Muscle of arm (tissue), 14 donors: ENCODE measurements at places on chromosomes 2 and 18.

GRCh38 chr2:164882276-164882675, 40.7 kb upstream of the COBLL1 start:
- no peak for DNase-seq

DNA sequence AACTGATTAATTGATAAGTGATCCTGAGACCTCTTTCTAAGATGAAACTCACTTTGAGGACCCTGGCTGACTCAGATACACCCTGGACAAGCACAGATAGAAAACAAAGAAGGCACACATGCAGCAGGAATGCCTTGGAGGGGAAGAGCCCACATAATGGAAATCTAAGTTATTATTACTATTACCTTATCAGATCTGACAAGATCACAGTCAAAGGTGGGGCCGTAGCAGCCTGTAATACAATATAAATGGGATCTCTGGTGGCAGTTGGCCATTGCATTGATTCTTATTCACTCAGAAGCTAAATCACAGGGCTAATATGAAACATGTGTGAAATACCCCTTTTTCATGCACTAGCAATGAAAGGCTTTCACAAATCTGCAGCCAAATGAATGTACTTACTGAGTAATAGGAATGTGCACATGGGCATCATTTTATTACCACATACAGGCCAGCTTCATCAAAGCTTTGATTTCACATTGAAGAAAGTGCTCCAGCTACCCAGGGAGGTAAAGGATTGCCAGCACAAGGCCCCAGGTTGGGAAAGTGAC, 84.0 kb downstream of the ZBTB7C start:
- DNase-seq, result no peak

GRCh38 chr2:177881921-177882320, 190.7 kb downstream of the PDE11A start:
- DNase-seq, result no peak

- no peak for DNase-seq
These were observed 104.8 kb upstream of the TFPI start for GRCh38 chr2:187658952-187659525.

- DNase-seq, result no peak
These were observed 283.1 kb upstream of the TRIB2 start for GRCh38 chr2:12433626-12433990.

DNA sequence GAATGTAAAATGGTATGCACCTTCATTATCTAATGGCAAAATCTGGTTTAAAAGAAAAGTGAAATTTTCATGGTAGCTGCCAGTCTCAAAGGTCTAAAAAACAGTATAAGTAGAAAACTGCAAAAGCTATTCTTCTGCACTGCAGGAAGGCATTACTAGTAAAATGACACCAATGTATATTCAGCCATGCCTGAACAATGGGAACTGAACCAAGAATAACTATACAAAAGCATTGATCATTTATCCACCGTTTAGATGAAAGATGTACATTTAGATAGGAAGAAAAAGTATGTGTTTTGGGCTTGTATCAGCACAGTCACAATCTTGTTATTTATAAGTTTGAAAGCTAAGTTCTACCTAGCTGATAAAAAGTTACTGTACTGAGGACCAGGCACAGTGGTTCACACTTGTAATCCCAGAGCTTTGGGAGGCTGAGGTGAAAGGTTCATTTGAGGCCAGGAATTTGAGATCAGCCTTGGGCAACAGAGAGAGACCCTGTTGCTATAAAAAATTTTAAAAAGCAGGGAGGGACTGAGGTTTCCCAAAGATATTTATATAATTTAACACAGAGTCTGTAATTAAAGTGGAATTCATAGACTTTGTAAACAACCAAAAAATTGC, 163.1 kb upstream of the WDSUB1 start:
- DNase-seq, result no peak

GRCh38 chr18:65439188-65439587, 311.6 kb upstream of the CDH7 start:
- DNase-seq, result peak; percentile 44

GRCh38 chr2:190415794-190416775, 7.9 kb downstream of the MFSD6 start:
- DNase-seq, result no peak

DNA sequence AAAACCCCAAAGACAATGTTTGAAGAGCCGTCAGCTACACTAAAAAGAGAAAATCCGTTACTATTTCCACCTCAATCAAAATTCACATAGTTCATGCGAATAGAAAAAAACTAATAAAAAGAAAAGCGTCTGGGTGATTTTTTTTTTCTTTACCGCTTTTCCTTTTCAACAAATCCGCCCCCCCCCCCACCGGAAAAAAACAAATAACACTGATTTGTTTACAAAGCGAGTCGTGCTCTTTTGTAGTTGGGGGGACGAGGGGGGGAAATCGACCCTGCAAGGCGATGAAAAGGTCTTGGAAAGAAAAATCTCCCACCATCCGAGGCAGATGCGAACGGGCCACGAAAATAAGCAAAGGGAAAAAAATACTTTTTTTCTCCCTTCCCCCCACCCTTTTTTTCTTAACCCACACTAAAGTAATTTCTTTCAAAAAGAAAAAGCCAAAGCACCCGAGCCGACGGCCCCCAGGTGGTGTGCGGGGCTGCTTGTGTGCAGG, 638 bp downstream of the ZNF521 start:
- DNase-seq, result peak; percentile 53

DNA sequence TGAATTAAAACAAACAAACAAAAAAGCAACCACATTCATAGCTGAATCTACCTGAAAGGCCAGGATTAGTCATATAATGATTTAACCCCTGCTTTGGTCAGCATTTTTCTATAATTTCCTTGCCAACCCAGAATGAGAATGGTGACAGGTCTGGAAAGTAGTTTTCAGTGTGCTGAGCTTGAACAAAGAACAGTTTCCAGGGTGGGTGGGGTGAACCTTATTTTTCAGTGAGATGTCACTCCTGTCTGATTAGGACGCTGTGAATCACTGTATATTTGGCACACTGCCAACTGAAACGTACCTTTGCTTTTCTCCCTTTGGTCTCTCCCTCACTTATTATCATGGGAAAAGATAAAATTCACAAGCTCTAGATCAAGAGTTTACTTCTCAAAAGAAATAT, 35.0 kb upstream of the DSC1 start:
- no peak for DNase-seq

DNA sequence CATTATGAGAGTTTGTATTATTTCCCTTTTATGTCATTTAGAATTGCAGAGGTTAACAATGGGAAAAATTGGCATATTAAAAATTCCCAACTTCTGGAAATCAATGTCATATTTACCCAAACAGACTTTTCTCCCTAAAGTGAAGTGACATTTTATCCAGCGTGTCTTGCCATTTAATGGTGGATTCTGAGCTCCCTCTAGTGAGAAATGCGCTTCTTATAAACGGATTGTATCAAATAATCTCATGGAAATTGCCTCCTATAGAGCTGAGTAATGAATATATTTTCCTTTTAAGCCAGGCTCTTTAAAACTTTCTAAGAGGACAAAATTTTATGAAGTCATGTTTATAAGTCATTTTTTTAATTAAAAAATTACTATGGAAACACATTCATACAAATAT, 5.7 kb upstream of the GCFC2 start:
- no peak for DNase-seq
